ENCODE measurements at places on chromosomes 3 and 15. TPM values are rescaled to one million over a fixed set of nuclear protein-coding genes. Genes with fewer than 3 reads are reported as not detected.

Gene ADCY5
- total RNA-seq: 9.1 TPM

DNA sequence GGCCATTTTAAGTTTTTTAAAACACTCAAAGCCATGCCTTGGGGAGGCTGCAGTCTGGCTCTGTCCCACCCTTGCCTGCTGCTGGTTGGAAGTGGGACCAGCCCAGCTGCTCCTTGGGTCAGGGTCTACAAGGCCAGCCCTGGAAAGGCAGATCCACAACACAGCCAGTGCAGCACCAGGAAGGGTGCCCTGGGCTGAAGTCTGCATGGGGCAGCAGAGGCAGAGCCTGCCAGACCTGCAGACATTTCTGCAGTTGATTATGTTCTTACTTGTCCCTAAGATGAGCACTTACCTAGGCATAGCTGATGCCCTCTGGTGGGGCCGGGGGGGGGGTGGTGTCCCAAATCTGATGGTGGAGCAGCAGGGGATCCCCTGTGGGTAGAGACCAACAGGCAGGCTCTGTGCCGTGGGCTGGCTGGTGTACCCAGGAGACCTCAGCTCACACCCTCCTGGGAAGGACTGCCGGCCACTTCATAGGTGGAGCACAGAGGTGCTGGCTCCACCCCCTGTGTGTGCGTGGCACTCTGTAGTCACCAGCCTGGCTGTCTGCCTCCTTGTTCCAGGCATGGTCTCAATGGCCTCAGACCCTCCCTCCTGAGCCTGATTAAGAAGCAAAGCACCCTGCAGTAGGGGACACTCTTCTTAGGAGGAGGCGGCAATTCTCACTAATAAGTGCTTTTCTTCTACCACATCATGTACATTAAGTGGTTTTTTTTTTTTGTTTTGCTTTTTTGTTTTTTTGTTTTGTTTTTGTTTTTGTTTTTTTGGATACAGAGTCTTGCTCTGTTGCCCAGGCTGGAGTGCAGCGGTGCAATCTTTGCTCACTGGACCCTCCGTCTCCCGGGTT is 97.4 kb upstream of the KLF13 start:
- H3K36me3 ChIP-seq: no peaks in the 10 kb centered on the region
- peaks cover 4% of the 10 kb centered on the region for H3K27me3 ChIP-seq
- H3K4me1 ChIP-seq: peaks cover 4% of the 10 kb centered on the region

Gene CDCP1
- total RNA-seq: 26.3 TPM

- no peaks in the 10 kb centered on the region for H3K36me3 ChIP-seq
- peaks cover 15% of the 10 kb centered on the region for H3K27me3 ChIP-seq
- H3K4me1 ChIP-seq: no peaks in the 10 kb centered on the region
- H3K4me3 ChIP-seq: no peak overlapping the region
- no peak for DNase-seq
- H3K27ac ChIP-seq: no peak overlapping the region
Observed at GRCh38 chr3:38690185-38690584, 40.7 kb upstream of the SCN5A start.

Gene RLBP1
- not detected for total RNA-seq

DNA sequence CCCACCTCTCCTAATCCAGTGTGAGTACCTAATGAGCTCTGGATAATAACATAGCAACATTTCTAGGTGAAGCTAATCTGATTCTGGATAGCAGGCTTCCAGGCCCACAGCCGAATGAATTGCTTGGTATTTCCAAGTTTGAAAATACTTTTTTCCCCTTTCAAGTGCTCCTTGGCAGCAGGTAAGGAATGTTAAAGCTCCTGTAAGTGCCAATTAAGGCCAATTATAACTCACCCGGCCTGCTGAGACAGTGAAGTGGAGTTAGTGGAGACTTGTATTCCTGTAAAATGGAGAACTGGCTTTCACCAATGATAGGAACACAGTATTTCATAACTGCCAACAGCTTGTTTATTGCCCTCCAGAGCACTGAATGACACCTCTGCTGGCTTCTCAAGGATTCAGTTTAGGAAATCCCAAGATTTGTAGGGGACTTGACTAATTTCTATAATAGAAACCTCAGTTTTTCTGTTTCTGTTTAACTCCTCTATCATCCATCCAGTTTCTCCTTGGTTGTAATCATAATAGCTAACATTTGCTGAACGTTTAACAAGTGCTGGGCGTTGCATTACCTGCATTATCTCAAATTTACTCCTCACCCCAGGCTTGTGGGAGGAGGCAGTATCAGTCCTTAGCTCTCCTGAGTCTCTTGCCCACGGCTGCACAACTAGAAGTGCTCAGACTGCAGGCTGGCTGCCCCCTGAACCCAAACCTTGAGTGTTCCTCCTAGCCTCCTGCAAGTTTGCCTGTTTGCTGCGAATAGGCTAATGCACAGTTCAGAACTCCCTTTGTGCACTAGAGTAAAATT is 52.7 kb upstream of the SCAANT1 start:
- H3K4me3 ChIP-seq: no peak overlapping the region
- H3K4me1 ChIP-seq: peaks cover 56% of the 10 kb centered on the region
- DNase-seq: no peak

Gene SLC12A1
- total RNA-seq: 0.05 TPM

Gene ZNF660
- 19.2 TPM for total RNA-seq

- DNase-seq: no peak
- no peaks in the 10 kb centered on the region for H3K27me3 ChIP-seq
- H3K27ac ChIP-seq: no peak overlapping the region
- no peaks in the 10 kb centered on the region for H3K36me3 ChIP-seq
Observed at GRCh38 chr3:133246119-133246518, 153.7 kb upstream of the BFSP2 start.

- H3K36me3 ChIP-seq: no peaks in the 10 kb centered on the region
- H3K4me1 ChIP-seq: no peaks in the 10 kb centered on the region
- no peaks in the 10 kb centered on the region for H3K27me3 ChIP-seq
Observed at GRCh38 chr3:12710062-12710461, 46.1 kb upstream of the RAF1 start.

- no peaks in the 10 kb centered on the region for H3K27me3 ChIP-seq
- H3K27ac ChIP-seq: peak overlapping the region; percentile 35
- H3K4me3 ChIP-seq: no peak overlapping the region
- no peak for DNase-seq
- peaks cover 43% of the 10 kb centered on the region for H3K4me1 ChIP-seq
- H3K36me3 ChIP-seq: no peaks in the 10 kb centered on the region
Observed at GRCh38 chr3:195078891-195079440, 192.0 kb downstream of the XXYLT1 start.

- peaks cover 10% of the 10 kb centered on the region for H3K4me1 ChIP-seq
- H3K36me3 ChIP-seq: no peaks in the 10 kb centered on the region
- no peak for DNase-seq
- H3K27ac ChIP-seq: no peak overlapping the region
- peaks cover 35% of the 10 kb centered on the region for H3K27me3 ChIP-seq
Observed at GRCh38 chr3:50201573-50202315, 3.3 kb upstream of the SLC38A3 start.

DNA sequence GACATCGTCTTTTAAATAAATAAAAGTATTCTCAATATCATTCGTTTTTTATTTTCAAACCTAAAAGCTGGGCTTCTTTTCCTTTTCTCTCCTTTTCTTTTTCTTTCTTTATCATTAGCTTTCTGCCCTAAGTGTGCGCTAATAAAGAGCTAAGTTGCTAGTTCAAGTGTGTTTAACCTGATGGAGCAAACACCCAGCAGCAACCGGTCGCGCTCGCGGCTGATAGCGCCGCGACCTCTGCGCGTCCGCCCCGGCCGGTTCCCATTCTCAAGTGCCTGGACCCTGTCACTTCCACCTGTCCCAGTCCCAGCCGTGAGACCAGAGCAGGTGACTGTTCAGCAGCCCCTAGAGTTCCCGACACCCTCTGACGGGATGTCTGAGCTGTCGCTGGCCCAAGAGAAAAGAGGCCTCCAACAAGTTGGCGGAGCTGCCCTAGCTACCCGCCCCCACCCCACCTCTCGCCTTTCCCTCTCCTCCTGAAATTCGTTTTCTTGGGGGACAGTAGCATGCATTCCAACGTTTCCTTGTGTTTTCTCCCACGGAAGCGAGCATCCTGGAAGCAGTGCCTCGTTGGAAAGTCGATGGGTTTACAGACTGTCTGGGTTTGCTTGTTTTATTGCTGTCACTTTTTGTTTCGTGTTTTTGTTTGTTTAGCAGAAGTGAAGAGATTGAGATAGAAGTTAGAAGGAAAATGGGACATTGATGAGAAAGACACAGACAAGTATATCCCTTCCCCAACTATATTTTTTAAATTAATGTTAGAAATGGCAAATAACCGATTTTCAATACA is 3.1 kb upstream of the MECOM start:
- peaks cover 79% of the 10 kb centered on the region for H3K27me3 ChIP-seq
- peak overlapping the region; percentile 28 for H3K27ac ChIP-seq
- peak overlapping the region; percentile 86 for H3K4me3 ChIP-seq
- DNase-seq: no peak

- H3K4me3 ChIP-seq: no peak overlapping the region
- H3K27ac ChIP-seq: no peak overlapping the region
- DNase-seq: no peak
- peaks cover 10% of the 10 kb centered on the region for H3K4me1 ChIP-seq
Observed at GRCh38 chr15:78990278-78990677, 45.4 kb upstream of the CTSH start.

GRCh38 chr3:113006359-113007056 is 15.7 kb downstream of the GTPBP8 start:
- no peak overlapping the region for H3K4me3 ChIP-seq
- H3K27ac ChIP-seq: no peak overlapping the region
- no peaks in the 10 kb centered on the region for H3K27me3 ChIP-seq
- no peak for DNase-seq
- H3K4me1 ChIP-seq: no peaks in the 10 kb centered on the region

DNA sequence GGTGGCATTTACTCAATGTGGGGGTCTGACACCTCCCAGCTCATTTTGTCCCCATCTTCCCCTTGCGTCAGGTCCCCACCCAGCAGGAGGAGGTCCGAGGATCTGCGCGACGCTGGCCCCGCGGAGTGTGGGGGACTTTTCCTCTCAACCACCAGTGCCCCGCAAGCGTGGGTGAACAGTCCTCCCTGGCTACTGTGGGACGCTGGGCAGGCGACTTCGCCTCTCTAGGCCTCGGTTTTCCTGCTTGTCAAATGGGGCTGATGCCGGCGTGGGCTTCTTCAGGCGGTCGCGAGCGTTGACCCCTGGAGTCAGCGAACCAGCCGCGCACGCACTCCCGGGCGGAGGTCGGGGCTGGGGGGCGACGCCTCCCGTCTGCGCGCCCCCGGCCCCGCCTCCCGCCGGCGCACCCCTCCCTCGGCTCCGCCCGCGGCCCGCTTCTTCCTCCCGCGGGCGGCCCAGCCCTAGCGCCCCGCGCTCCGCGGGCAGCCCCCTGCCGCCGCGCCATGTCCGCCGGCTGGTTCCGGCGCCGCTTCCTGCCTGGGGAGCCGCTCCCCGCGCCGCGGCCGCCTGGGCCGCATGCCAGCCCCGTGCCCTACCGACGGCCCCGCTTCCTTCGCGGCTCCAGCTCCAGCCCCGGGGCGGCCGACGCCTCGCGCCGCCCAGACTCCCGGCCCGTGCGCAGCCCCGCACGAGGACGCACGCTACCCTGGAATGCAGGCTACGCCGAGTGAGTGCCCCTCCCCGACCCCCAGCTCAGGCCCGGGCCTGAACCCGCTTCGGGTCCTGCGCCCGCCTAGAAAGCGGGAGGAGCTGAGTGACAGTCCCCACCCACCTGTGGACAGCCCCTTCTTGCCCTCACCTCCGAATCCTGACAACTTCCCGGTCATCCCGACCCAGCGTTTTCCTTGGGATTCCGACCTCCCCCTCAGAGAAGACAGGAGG is at the start of gene PPM1M:
TSS of gene PPM1M (plus strand) at position 438 of the 942 bp plus-strand sequence. CDS start at position 504, 66 bp downstream.
- H3K4me3 ChIP-seq: peak within 1 kb of the TSS; percentile 75
- H3K4me1 ChIP-seq: peaks cover 5% of the 10 kb centered on the region
- no peak within 1 kb of the TSS for H3K27ac ChIP-seq
- H3K27me3 ChIP-seq: peaks cover 8% of the 10 kb centered on the region
- H3K36me3 ChIP-seq: peaks cover 7% of the 10 kb centered on the region

Gene SLC22A14
- 0.29 TPM for total RNA-seq

Gene PDIA3
- total RNA-seq: 508 TPM

GRCh38 chr15:67781907-67782690 is 43.2 kb upstream of the SKOR1 start:
- no peak overlapping the region for H3K27ac ChIP-seq
- H3K27me3 ChIP-seq: peaks cover 3% of the 10 kb centered on the region
- no peak overlapping the region for H3K4me3 ChIP-seq
- peaks cover 29% of the 10 kb centered on the region for H3K4me1 ChIP-seq
- no peak for DNase-seq

DNA sequence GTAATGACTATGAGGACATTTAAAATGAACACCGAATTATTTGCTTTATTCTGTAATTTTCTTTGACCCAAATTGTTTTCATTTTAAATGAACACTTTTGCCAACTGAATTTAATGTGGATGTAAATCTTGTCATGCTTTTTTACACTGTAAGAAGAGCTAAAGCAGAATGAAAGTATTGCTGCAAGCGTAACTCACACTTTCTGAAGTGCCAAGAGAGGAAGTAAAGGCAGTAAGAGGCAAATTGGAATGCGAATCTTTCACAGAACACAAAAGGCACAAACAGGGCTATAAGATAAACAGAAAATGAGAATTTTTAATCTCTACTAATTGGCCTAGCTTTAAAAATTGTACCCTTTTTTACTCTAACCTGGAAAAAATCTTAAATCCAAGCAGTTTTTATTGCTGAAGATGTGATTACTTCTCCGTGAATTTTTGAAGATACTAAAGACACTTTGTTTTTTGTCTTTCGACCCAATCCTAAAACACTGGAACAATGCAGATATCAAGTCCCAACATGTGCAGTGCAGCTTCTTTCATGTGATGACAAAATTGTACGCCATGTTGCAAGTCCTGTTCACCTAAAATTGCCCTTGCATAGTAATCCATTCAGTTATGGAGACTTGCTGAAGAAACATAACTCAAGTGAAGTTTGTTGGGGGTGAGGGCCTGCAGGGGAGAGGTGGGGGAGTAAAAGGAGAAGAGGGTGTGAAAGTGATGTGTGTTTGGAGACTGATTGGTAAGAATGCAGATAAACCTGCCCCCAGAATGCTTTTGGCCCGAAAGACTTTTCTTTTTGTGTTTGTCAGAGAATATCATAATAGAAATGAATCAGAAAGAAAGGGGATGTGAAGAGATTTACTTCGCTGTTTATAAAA is 1.4 kb downstream of the ARID3B start:
- H3K36me3 ChIP-seq: peaks cover 5% of the 10 kb centered on the region
- H3K27ac ChIP-seq: peak overlapping the region; percentile 96
- H3K4me1 ChIP-seq: peaks cover 46% of the 10 kb centered on the region
- H3K27me3 ChIP-seq: peaks cover 8% of the 10 kb centered on the region
- DNase-seq: no peak
- H3K4me3 ChIP-seq: peak overlapping the region; percentile 95

- H3K27me3 ChIP-seq: no peaks in the 10 kb centered on the region
- no peak for DNase-seq
- H3K27ac ChIP-seq: no peak overlapping the region
Observed at GRCh38 chr3:27666708-27667107, 55.4 kb downstream of the EOMES start.

- H3K27ac ChIP-seq: no peak overlapping the region
- H3K4me1 ChIP-seq: peaks cover 17% of the 10 kb centered on the region
- no peak overlapping the region for H3K4me3 ChIP-seq
- no peaks in the 10 kb centered on the region for H3K27me3 ChIP-seq
- DNase-seq: no peak
- peaks cover 39% of the 10 kb centered on the region for H3K36me3 ChIP-seq
Observed at GRCh38 chr15:77475898-77476297, 55.2 kb downstream of the HMG20A start.

- no peak overlapping the region for H3K4me3 ChIP-seq
- H3K27ac ChIP-seq: no peak overlapping the region
- no peaks in the 10 kb centered on the region for H3K27me3 ChIP-seq
- DNase-seq: no peak
- no peaks in the 10 kb centered on the region for H3K36me3 ChIP-seq
Observed at GRCh38 chr3:101972430-101973162, 123.3 kb downstream of the NFKBIZ start.
